ENCODE measurements at places on chromosomes 6 and 20. TPM values are rescaled to one million over a fixed set of nuclear protein-coding genes. Genes with fewer than 3 reads are reported as not detected.

GRCh38 chr6:43634702-43635303 lies 837 bp upstream of the MAD2L1BP start:
- no peak for DNase-seq

DNA sequence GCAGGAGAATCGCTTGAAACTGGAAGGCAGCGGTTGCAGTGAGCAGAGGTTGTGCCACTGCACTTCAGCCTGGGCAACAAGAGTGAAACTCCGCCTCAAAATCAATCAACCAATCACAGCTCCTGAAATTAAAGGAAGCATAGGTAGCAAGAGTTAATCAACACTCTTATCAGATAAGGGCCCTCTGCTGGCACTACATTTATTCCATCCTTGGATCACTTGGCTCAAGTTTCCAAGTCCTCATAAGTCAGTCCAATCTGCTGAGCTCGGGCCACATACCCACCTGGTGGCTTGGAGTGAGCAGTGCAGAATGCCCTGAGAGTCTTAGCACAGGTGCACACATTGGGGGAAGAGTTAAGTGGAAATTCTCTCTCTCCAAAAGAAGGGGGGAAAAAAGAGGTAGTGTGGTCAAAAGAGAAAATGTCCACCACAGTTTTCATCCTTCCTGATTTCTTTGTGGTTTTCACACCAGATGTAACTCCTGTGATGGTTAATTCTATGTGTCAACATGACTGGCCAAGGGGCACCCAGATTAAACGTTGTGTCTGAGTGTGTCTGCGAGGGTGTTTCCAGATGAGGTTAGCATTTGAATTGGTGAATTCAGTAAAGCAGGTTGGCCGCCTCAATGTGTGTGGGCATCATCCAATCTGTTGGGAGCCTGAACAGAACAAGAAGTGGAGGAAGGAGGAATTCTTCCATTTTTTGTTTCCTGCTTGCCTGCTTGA lies 14.2 kb upstream of the FAM8A1 start:
- DNase-seq: no peak

DNA sequence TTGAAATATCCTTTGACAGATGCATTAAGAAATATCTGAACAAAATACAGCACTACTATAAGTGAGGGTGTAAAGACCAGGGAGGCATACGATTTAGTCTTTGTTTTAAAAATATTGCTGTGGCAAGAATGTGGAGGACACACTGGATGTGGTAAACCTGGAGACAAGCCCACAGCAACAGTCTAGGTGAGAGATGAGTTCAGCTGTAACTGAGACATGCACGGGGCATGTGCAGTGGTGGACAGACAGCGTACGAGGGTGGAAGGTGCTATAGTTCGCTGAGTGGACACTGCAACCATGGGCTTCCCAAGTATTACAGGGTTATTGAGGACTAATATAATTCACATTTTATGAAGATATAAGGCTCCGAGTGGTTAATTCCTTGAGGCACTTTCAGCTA lies 1.8 kb downstream of the NANP start:
- DNase-seq: no peak

GRCh38 chr6:3296537-3296936 lies 37.8 kb downstream of the PSMG4 start:
- DNase-seq: no peak

- no peak for DNase-seq
These were observed 133.9 kb upstream of the PTPRT start for GRCh38 chr20:43323592-43323991.

GRCh38 chr6:107360476-107360875 lies 98.9 kb downstream of the PDSS2 start:
- DNase-seq: no peak

DNA sequence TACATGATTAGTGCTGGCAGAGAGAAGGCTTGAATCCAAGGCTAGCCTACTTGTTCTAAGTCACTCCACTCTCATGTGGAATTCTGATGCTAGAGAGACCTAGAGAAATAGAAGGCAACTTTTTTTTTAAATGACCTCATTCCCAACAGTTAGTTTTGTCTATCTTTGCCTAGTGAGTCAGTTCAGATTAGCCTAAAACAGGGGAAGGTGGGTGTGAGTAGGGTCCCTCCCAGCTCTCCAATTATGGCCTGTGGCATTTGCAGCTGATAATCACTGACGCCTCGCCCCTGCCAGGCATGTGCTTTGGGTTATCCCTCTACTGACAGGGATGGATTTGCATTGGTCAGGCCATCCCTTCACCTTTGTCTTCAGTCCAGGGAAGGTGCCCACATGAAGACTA lies 13.6 kb downstream of the TXLNB start:
- DNase-seq: peak; percentile 45

GRCh38 chr6:87848616-87849015 lies 146.6 kb upstream of the AKIRIN2 start:
- no peak for DNase-seq

GRCh38 chr6:31114970-31115849 lies 610 bp downstream of the PSORS1C1 start:
- DNase-seq: no peak

GRCh38 chr6:163670336-163670735 lies 255.8 kb downstream of the QKI start:
- DNase-seq: no peak

DNA sequence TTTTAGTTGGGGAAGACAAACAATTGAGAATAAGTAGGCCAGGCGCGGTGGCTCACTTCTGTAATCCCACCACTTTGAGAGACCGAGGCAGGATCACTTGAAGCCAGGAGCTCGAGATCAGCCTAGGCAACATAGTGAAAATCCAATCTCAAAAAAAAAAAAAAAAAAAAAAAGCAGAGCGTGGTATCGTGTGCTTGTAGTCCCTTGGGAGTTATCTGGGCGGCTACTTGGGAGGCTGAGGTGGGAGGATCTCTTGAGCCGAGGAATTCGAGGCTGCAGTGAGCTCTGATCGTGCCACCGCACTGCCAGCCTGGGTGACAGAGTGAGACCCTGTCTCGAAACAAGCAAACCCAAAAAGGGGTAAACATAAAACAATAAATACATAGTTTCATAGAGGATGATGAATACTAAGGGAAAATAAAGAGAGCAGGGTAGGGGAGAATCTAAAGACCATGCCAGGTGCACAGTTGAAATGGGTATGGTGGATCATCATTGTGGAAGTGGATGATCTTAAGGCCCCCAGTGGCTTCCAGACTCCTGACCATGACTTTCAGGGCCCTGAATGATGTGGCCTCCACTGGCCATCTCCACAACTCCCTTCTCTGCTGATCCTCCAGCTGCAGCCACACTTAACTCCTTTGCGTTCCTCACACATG lies 947 bp downstream of the POFUT1 start:
- DNase-seq: no peak

DNA sequence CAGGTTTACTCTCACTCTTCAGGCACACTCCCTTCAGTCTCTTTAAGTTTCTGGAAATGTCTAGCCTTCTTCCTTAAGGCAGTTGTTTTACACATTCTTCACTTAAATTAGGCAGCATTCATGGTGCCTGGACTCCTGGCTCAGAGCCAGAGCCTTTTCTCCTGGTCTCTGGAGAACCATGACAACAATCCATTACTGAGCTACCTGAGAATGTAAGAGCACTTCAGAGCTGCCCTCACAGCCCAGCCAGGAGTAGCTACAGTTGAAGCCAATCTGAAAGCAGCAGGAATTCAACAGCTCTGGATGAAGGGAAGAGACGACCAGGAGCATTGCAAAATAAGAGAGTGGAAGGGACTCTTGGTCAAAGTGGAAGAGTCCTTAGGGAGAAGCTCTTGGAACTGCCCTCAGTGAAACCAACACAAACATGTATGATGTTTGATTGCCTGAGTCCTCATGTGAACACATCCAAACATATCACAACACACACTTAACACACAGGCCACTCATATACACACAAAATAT lies 416.8 kb upstream of the SPTLC3 start:
- DNase-seq: no peak

- no peak for DNase-seq
These were observed 28.1 kb downstream of the NFYA start for GRCh38 chr6:41100871-41101287.

OR2H2 gene
- total RNA-seq: not detected

SPATS1 gene
- not detected for total RNA-seq

BTBD9 gene
- 12.4 TPM for total RNA-seq

EYS gene
- not detected for total RNA-seq

SNRPB gene
- total RNA-seq: 567 TPM

KCNQ2 gene
- total RNA-seq: 0.26 TPM

NUP43 gene
- total RNA-seq: 78.9 TPM

Data from activated CD4-positive, alpha-beta T cell treated with anti-CD3 and anti-CD28 coated beads, Interleukin-2, amount 10 ng/mL, durations not matched to agents 24 days and 14 days (primary cell).